Karpas-422 (cell line): ENCODE measurements at places on chromosomes 2 and 18. TPM values are rescaled to one million over a fixed set of nuclear protein-coding genes. Genes with fewer than 3 reads are reported as not detected.

- no peak for DNase-seq
Measured at GRCh38 chr18:24605444-24605843, 145.0 kb downstream of the HRH4 start.

DNA sequence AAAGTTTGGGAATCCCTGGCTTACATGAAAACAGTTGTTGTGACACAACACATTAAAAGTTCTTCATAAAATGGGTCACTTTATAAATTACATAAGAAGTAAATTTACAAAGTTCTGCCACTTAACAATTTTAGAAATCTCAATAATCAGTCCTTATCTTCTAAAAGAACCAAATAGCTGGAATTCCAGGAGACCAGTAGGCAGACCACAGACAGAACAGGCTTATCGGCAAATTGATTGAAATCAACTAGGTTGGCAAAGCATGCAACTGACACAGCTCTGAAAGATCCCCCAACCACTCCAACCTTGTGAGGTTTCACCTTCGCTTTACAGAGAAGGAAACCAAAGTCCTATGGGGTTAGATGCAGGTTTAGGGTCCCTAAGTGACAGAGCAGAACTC, 103.0 kb downstream of the DNER start:
- no peak for DNase-seq

The DSG4 gene
- 4.5 and 8.3 TPM in 2 replicates for total RNA-seq

The RGPD3 gene
- not detected in 2 replicates for total RNA-seq

The IRS1 gene
- total RNA-seq = 3.5 and 3.9 TPM in 2 replicates

The DOCK10 gene
- total RNA-seq = 0.15 and 0.76 TPM in 2 replicates
